Hypothalamus (tissue), 51 donors: ENCODE measurements at places on chromosomes 4 and X.

DNA sequence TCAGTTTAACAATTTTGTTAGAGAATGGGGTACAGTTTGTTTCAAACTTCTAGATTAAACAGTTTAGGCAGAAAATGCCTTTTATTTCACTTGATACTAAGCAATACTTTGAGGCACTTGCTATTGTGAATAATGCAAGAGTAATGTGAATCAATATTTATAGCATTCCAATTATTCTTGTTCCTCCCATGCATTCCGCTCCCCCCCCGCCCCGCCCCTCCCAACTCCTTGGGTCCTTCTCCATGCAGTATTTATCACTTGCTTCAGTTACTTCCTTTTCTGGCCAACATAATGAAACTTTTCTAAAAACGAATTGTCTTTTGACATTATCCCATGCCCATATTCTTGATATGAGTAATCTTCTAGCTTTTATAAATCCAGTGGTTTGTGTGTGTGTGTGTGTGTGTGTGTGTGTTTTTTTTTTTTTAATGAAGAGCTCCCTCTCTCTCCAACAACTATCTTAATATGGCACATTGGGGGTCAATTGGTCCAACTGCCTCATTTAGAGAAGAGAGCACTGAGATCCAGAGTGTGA, 1.6 kb downstream of the BANK1 start:
- DNase-seq: no peak

DNA sequence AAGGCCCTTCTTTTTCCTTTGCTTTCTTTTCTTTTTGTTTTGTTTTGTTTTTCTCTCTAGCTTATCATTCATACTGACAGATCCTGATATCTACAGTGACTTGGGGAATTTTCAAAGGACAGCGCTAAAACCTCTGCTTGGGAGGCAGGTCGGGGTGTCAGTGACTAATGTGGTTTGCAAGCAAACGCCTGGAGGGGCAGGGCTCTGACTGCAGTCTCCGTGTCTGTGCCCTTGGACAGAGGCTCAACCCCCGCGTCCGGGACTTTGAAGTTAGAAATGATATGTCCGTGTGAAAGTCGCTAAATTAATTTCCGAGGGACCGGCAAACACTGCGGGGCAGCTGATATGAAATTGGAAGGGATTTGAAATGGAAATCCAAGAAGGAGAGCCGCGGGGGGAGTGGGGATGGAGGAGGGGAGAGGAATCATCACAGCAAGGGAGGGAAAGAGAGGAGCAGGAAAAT, 312.4 kb downstream of the DHRSX start:
- no peak for DNase-seq

DNA sequence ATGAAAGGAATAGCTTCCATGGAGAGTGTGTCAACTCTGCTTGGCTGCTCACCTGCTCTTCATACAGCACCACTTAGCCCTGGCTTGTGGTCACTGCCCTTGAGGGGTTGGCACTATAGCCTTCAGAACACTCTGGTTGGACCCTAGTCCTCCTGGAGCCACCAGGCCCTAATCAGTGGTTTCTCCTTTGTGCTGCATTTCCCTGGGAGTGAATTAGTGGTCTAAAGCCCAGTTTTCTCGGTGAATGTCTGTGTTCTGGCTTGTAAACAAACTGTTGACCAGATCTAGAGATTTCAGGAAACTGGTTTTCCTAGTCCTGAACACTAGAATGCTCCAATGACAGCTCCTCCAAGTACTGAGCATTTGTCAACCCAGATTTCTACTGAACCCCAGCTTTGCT, 28.6 kb upstream of the TMEM154 start:
- DNase-seq: no peak

DNA sequence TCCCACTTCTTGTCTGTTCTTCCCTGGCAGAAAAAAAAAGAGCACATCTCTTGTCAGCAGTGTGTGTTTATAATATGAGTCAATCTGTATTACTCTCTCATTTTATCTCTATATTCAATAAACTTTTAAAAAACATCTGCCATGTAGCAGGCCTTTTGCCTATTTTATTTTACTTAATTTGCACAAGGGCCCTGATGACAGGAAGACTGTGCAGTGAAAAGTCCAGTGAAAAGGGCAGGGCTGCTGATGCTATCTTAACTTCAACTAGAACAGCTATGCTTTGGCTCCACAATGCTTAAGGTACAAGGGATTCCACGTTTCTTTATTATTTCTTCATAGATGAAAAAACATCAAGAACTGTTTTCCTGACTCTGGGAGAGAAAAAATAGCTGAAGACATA, 97.0 kb upstream of the DGKK start:
- no peak for DNase-seq

GRCh38 chr4:153151535-153152455, 52.4 kb upstream of the TRIM2 start:
- DNase-seq: peak; percentile 78

DNA sequence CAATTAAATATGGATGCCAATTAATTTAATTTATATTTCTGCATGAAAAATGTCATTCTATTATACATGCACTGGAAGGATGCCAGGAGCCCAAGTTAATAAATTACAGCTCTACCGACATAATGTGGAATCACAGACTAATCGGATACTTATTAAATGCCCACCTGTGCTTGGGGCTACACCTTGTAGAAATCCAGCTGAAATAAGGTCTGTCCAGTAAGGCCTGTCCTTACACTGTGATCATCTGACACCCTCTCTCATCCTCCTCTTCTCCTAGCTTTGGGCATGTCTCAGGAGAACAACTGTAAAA, 6.0 kb upstream of the SHISA3 start:
- no peak for DNase-seq

DNA sequence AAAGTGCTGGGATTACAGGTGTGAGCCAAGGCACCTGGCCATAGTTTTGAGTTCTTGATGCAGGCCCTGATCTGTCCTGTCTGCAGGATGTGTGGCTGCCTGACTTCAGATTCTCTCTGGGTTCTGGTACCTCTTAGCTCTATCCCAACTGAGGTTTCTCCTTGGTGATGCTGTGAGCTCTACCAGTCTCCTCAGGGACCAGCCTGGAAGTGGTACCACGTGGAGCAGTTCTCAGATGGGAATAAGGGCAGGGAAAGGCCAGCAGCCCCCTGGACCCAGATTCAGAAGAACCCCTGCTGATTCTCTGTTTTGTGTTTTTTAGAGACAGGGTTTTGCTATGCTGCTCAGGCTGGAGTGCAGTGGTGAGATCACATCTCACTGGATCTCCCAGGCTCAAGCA, 85.0 kb upstream of the HELT start:
- no peak for DNase-seq

DNA sequence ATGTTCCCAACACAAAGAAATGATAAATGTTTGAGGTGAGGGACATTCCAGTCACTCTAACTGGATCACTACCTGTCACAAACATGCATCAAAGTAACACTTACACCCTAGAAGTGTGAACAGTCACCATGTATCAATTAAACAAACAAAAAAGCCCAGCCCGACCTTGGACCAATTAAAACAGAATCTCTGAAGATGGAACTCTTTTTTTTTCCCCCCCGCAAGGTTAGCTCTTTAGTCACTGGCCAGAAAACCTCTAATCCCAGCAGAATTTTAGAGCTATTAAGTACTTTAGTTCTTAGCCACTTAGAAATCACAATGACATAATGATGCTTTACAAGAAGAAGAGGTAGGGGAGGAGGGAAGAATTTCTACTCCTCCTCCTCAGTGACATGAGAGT, 154.5 kb downstream of the PALLD start:
- DNase-seq: no peak

GRCh38 chrX:16711893-16712547, 449 bp downstream of the CTPS2 start:
- DNase-seq: no peak

DNA sequence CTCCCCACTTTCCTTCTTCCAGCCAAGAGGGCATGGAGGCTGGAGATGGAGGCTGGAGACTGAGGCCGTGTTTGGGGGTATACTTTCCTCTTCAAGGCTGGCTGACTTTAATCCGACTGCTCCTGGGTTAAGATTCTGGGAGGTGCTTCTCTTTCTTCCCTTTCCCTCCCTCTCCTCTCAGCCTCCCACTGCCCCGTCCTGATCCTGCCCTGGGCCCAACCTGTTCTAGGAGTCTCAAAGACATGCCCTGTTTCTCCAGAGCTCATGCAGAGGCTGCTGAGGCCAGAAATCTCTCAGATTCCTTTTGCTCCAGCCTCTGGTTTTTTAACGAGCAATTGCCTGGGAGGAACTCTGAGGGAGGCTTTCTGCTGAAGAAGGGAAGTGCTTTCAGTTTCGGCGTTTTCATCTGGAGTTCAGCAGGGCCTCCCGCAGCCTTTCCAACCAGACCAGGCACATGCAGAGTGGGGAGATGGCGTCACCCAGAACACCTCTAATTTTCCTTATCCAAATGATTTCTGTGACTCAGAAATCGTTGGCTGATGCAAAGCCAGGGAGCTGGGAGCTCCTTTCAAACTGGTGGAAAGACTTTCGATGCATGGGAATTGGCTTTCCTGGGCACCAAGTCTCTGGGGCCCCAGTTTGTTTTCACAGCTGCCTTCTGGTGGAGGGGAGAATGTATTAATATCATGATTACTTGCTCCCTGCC, 34.5 kb upstream of the FAM9C start:
- DNase-seq: no peak

DNA sequence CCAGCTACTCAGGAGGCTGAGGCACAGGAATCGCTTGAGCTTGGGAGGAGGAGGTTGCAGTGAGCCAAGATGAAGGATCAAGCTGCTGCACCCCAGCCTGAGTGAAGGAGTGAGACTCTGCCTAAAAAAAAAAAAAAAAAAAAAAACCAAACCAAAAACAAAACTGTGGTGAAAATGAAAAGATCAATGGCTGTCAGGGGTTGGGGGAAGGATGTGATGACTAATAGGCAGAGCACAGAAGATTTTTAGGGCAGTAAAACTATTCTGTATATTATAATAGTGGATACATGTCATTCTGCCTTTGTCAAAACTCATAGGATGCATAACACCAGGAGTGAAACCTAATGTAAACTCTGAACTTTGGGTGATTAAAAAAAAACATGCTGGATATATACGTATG, 69.9 kb upstream of the ELOVL6 start:
- no peak for DNase-seq

DNA sequence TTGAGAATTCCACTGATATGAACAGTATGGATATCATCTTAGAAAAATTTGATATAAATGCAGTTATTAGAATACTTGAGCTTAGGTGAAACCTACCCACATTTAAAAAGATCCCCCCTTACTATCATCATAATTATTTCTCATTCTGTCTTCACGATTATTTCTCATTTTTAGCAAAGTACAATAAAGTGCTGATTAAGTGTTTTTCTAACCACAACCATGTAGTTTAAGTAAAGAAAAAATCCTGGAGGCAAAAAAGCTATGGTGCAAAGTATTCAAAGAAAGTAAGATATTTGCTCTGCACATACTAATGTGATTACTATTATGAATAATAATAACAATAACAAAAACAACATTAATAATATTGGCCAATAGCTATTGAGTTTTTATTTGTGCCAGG, 365.6 kb upstream of the PCDH7 start:
- no peak for DNase-seq

DNA sequence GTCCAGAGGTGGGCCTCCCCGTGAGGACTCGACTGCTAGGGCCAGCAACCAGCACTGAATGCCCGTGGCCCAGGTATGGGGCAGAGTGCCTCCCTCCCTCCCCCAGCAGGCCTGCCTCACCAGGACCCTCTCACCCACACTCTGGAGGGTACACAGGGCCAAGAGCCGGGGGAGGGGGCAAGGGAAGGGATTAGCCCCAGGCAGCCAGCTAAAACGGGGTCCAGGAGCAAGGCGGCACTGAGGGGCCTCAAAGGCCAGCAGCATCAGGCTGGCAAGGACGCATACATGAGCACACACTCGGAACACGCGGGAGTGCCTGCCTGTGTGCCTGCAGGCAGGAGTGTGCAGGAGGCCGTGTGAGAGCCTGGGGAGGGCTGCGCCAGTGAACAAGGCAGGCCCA, 18.3 kb upstream of the DUSP9 start:
- no peak for DNase-seq

- DNase-seq: no peak
Measured at GRCh38 chrX:37314531-37314930, 34.6 kb upstream of the PRRG1 start.

DNA sequence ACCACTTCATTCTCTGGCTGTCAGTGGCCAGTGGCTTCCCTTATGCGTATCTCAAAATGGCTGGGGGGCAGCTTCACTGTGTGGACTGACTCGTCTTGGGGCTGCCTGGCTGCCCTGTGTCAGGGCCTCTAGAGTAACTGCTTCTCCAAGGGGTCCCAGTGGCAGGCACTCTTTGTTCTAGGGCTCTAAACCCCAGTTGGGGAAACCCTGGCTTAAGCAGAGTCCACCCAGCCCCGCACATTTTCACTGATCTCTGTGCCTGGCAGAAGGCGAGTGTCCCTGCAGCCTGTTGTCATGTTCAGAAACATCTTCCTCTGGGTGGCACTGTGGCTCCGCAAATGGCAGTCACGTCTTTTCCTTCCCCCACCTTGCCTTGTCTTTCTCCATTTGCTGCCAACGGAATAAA, 59.7 kb downstream of the NBDY start:
- peak; percentile 55 for DNase-seq

DNA sequence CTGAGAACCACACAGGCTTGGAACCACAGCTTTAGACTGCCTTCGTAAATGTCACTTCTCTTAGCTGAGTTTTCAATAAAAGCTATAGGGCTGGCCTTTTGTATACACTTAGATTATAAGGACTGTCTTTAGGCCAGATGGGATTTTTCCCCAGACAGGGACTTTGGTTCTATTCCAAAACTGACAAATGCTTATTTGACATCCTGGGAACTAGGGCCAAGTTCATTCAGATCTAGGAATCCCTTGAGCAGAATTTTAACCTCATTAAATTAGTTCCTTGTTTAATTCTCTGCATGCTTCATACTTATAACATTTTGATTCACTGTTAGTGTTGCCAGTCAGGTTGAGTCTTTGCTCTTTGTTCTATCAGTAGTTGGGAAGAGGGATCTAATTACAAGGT, 23.1 kb downstream of the ZRSR2 start:
- DNase-seq: no peak

DNA sequence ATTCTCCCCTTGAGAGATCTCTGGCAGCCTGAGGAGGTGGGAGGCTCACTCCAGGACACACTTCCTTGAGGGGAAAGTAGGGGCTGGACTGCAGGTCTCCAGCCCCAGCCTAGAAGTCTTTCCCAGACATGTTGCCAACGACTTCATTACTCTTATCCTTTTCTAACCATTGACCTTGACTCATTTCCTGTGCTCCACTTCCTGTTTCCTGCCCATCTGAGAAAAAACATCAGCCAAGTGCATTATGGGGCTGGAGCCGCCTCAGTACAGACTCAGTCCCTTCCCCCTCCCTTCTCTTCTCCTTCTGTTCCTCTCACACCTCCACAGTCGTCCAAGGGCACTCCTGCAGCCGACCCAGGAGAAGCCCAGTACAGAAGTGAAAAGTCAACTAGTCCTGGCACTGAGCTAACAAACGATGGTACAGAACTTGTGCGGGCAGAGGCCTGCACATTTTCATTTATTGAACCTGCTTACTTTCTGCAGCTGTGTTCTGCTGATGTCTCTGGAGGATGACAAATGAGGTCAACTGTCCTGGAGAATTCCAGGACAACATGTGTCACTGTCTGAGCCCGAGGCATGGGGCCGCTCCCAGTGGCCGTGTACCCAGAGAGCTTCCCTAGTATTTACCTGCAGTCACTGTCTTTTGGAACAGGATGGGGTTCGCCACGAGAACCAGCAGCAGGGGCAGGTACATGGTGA, 20.1 kb downstream of the GPR143 start:
- no peak for DNase-seq
